Umbilical cord (tissue), 2 donors: ENCODE measurements at places on chromosomes 12 and 14. TPM values are rescaled to one million over a fixed set of nuclear protein-coding genes. Genes with fewer than 3 reads are reported as not detected.

DNA sequence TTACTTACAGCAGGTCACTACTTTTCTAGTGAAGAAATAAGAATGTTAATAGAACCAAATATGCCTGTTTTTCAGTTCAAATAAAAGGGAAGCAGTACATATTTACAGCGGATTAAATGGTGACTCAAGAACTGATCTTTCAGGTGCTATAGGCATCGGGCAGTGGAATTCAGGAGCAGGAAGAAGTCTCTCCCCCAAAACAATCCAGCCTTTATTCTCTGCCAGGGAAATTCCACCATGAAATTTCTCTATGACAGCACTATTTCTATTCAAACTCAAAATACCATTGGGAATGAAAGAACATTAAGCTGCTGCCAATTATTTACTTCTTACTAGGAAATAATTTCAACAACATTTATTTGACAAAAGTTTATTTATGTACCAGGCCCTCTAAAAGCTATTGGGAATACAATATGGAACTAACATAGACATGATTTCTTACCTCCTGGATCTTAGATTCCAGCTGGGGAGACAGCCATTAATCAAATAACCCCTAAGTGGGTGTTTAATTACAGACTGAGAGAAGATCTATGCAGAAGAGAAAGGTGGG is 60.3 kb upstream of the KRR1 start:
- no peak for DNase-seq

GRCh38 chr12:122295877-122296276 is 29.6 kb upstream of the VPS33A start:
- DNase-seq = no peak

DNA sequence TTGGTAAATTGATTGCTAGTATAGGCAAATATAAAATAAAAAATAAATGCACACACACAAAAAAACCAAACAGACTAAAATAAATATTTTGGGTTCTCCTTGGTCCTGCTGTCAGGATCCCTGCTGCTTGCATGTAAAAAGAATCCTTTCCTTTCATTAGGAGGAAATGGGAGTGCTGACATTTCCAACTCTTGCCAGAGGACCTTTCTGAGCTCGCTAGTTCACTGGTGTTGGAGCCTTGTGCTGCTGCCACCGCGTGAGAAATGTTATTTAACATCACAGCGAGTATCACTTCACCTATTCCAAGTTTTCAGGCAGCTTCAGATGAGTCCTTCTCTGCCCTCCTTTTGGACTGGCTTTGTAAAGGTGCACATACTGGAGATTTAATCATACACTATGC is 358.9 kb downstream of the NPAS3 start:
- DNase-seq = no peak

DNA sequence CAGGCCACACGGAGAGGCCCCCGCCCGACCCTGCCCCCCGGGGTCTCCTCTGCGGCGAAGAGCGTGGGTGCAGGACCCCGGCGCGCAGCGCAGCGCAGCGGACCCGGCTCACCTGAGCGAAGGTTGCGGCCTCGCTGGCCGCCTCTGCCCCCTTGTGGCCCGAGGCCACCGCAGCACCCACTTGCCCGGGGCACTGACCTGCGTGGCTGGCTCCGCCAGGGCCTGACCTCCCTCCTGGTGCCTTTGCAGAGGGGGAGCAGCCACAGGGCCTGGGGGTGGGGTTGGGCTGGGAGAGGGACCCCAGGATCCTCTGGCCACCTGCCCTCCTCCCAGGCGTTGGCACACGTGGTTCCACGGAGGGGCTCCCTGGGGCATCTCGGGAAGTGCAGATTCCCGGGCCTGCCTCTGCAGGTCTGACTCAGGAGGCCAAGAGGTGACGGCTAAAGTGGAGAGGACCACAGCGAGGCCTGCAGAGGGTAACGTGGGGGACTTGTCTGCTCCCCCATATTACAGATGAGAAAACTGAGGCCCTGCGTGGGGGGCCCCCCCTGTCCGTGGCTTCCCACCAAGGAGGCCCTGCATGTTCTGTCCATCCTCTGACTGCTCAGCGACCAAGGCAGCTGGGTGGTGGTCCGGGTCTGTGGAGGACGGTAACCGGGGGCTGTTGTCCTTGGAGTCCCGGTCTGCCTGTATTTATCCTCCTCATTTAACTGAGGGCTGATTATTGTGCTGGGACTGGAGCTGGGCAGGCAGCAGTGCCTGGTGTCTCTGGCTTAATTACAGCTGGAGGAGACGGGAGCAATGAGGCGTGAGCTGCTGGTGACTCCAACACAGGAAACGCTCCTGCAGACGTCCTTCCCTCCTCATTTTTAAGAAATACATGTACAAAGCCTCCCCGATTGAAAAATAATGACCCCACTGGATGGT is 67.9 kb upstream of the BEGAIN start:
- no peak for DNase-seq

DNA sequence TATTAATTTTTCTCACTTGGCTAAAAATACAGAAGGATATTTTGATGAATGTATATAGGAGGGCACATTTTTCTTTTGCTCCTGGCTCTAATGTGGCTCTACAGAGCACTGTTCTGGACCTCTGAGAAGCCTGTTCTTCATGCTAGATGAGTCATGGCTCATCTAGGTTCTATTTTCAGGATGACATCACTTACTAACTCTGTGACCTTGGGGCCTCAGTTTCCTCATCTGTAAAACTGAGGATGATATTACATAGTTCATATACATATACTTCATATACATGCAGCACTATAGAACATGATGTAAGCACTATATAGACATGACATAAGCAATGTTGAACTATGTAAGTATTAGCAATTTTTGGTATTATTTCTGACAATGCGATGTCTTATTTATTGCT is 35.8 kb downstream of the SOCS2 start:
- DNase-seq = no peak

- no peak for DNase-seq
Measured at GRCh38 chr12:93763746-93764147, 86.6 kb downstream of the CRADD start.

DNA sequence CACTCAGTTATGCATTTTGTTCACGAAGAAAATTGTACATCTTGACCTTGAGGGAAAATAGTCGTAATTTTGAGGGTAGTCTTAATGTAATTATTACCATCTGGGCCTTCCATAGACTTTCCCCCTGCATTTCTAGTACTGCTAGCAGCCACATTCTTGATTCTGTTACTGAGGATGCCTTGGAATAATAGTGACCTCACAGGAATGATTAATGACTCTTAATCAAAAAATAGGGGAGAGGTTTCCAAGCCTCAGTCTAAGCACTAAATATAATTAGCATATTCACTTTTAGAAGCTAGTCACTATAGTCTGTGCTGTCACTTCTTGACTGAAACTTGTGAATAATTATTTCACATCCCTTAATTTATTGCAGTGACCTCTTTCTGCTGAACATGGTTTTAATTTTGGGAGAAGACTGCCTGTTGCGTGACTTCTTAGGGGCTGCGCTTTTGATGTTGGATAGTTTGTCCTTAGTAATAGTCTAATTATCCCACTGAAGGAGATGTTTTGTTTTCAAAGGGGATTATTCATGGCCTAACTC is 400.5 kb downstream of the ADAMTS20 start:
- no peak for DNase-seq

Gene SLC22A17
- total RNA-seq = 38.8 TPM

Gene SLC48A1
- total RNA-seq = 5.1 TPM

Gene CSRP2
- 195 TPM for total RNA-seq
